Stimulated activated CD4-positive, alpha-beta T cell treated with anti-CD3 and anti-CD28 coated beads, Interleukin-15, amount 100 ng/mL, for 24 hours (primary cell): ENCODE measurements at places on chromosomes 12 and 14.

DNA sequence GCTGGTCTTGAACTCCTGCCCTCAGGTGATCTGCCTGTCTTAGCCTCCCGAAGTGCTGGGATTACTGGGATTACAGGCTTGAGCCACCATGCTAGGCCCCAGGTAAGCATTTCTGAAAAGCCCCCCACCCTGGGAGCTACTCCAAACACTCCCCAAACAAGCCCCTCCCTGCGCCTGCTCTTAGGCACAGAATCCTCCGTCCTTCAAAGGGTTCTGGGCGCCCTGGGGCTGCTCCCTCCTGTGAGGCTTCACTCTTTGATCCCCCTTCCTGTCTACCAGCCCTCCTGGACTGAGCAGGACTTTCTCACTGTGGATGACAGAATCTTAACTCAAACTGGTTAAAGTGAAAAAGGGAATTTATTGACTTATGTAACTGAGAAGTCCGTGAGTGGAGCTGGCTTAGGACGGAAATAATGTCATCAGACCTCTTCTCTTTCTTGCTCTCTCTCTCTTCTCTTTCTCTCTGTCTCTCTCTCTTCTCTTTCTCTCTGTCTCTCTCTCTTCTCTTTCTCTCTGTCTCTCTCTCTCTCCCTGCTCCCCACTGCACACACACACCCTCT, 66.9 kb upstream of the CLMN start:
- DNase-seq, result no peak

DNA sequence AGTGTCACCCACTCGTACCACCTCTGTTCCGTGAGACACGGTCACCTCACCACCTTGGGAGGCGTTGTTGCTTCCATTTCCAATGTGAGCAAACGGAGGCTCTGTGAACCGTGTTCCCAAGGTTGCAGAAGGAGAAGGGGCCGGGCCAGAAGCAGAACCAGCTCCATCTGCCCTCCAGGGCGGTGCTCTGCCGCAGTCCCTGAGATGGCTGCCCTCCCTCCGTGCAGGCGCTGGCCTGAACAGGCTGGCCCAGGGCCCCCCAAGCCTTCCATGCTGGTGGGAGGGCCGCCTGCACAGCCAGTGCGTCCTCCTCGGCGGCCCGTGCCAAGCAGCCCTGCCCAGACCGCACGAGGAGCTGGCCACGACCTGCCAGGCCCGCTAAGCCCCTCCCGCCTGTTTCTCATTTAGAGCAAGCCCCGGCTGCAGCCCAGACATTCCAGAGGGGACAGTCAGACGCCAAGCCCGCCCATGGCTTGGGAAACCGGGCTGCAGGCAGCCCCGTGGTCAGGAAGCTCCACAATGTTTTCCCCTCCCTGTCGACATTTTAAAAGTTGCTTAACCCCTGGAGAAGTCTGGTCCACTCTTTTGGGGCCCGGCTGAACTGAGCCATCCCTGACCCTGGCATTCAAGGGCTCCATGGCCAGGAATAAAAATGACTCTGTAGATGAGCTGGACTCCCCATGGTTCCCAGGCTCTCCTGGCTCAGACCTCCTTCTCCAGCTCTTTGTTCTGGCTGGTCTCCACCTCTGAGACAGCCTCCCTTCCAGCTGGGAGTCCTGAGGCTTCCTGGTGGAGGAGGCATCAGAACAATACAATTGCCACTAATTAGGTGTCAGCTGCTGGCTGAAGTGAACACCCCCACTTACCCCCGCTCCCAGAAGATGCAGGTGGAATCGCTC, 236.0 kb downstream of the BCL11B start:
- DNase-seq, result no peak

DNA sequence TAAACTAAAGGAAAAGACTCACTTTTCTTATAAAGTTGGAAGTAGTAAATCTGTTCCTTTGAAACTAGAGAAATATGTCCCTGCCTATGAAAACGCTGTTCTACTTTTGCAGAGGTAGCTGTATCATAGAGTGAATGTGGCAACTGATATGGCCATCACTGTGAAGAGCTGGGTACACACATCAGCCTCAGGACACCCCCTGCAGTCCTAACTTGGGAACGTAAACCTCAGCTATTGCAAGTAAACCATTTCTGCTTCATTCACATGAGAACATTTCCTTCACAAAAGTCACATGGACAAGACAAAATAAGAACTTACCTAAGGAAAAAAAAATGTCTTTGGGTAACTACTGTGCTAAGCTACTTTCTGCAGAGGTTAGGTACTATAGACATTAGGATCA, 233.3 kb upstream of the PPFIA2 start:
- peak; percentile 25 for DNase-seq

DNA sequence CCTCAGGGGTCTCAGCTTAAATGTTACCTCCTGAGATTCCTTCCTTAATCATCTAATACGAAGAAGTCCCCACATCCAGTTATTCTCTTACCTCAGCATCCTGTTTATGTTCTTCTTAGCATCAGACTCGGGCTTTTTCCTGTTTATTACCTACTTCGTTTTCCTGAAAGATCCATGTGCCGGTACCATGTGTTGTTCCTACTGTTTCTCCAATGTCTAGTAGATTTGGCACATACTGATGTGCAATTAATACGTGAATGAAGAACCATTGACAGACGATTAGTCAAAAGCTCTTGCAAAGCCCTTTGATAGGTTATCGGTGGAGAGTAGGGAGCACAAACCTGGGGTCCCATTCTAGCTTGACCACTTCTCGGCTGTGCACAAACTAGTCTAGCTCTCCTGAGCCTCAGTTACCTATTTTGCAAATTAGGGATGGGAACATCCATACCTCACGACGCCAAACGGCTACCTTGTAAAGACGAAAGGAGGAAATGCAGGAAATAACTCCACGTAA, 735 bp upstream of the MAPKAPK5 start:
- no peak for DNase-seq

GRCh38 chr14:69980457-69981425, 101.5 kb downstream of the SMOC1 start:
- DNase-seq, result no peak

GRCh38 chr14:35284506-35284905, 7.7 kb upstream of the PSMA6 start:
- no peak for DNase-seq

GRCh38 chr12:116325336-116325664, 47.8 kb upstream of the MED13L start:
- DNase-seq, result no peak

DNA sequence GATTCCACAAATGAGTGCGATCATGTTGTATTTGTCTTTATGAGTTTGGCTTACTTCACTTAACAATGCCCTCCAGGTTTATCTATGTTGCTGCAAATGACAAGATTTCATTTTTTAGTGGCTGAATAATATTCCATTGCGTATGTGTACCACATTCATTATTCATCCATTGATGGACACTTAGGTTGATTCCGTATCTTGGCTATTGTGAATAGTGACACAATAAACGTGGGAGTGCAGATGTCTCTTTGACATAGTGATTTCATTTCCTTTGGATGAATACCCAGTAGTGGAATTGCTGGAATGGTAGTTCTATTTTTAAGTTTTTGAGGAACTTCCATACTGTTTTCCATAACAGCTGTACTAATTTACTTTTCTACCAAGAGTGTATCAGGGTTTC, 23.5 kb downstream of the AKAP6 start:
- no peak for DNase-seq

- DNase-seq, result no peak
These were observed 82.7 kb downstream of the FUT8 start for GRCh38 chr14:65495196-65495595.

GRCh38 chr12:132538663-132538990, 48.7 kb downstream of the FBRSL1 start:
- DNase-seq, result no peak

DNA sequence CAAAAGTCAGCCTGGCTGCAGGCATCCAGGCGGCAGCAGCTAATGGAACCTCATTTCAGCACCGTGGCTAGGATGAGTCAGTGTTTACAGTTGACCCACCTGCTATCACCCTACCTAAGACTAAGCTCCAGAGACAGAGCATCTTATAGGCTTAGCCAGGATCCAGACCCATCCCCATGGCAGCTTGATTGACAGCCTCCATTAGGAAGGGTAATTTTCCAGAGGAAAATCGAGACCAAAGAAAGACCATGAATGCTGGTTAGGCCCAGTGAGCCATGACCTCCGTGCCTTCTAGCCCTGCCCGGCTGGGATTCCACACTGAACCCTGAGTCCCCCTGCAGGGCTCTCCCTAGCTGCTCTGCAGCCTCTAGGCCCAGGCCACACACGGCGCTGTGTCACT, 38.7 kb downstream of the TUNAR start:
- no peak for DNase-seq

GRCh38 chr14:105857220-105857825, 330.9 kb downstream of the TMEM121 start:
- DNase-seq, result no peak

DNA sequence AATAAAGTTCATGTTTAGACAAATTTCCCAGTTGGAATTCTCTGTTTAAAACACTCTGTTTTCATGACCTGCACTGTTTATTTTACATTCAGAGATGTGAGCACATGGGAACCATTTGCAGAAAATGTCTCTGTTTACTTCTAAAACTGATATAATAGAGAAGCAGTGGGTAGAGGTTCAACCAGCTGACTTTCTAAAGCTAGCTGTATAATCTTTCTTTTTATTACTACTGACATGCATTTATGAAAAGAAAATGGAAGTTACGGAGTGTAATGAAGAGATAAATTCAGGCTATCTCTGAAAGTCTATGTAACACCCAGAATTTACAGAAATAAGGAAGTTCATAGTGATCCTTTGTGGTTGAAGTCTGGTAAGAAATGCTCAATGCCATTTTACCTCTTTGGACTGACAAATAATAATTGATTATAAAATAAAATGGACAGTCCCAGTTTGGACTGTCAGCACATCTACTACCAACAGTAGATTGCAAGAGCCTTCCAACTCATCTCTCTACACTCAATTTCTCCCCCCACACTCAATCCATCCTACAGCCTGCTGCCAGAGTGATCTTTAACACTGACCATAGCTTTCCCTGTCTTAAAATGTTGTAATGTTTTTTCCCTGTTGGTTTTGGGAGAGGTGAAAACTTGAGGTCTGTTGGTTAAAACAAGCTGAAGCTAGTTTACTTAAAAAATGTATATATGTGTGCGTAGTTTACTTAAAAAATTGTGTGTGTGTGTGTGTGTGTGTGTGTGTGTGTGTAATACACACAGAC, 137.4 kb downstream of the AEBP2 start:
- DNase-seq, result no peak

DNA sequence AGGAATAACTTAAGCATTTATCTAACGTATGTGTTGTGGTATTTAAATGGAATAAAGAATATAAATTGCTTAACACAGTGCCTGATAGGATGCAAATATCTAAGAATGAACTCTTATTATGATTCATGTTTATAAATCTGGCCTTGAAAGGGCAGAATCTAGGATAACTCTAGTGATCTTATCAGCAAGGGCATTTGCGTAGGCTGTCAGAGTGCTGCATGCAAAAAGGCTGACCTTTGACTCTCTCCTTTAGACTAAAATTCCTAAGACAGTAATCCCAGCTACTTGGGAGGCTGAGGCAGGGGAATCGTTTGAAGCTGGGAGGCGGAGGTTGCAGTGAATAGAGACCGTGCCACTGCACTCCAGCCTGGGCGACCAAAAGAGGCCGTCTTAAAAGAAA, 31.3 kb upstream of the ANP32D start:
- DNase-seq, result no peak

- no peak for DNase-seq
These were observed 82.3 kb downstream of the DENND5B start for GRCh38 chr12:31508436-31509150.

- DNase-seq, result peak; percentile 56
These were observed at the start of gene PYGL for GRCh38 chr14:50943943-50944646. PYGL (minus strand) TSS chr14:50944483; CDS start chr14:50944403, 80 bp downstream.

GRCh38 chr14:76729953-76730505, 31.2 kb upstream of the VASH1 start:
- no peak for DNase-seq

GRCh38 chr14:21589317-21589716, 9.4 kb upstream of the OR10G3 start:
- no peak for DNase-seq

DNA sequence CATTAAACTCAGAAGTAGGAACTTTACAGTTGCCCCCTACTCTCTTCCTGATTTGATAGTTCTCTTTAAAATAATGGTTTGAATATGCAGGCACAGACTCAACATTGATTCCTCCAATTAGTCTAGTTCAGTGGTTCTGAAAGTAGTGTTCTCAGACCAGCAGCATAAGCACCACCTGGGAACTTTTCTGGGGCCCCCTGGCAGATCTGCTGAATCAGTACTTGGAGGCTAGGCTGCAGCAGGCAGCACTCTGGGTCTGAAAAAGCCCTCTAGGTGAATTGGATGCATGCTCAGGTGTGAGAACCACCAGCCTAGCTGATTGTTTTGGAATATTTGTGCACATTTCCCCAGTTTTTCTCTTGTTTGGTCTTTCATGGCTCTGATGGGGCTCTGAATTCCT, 198.6 kb upstream of the NOS1 start:
- no peak for DNase-seq

- DNase-seq, result no peak
These were observed 39.8 kb downstream of the ACTN1 start for GRCh38 chr14:68939181-68939892.

DNA sequence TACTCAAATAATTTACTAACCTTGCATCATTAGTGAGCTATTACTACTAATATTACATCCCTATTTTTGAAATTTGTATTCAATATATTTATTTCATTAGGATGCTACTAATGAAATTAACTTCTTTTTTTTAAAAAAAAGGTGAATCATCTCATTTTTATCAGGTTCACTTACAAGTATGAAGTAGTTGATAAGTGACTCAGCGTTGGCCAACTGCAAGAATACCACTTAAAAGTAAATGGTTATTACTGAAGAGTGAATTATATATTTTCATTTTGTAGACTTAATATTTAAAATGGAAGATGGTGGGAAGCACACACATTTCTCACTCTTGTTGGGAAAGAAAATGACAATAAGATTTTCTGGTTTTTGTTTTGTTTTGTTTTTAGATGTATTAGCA, 19.6 kb downstream of the OR4N2 start:
- DNase-seq, result no peak

DNA sequence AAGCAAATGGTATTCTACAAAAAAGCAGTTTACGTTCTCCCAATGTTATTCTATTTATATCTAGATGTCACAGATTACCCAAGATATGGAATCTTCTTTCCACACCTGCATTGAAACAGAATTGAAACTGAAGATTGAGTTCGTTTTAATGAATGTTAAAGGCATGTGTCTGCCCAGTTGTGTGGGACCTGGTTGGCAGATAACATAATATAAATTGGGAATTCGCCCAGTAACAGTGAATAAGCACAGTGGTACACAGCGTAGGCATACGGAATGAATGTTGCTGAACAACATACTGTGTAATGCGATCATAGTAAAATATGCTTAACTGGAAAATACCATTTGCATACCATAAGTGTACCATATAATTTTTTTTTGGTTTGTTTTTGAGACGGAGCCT, 4.3 kb downstream of the KHNYN start:
- DNase-seq, result no peak

DNA sequence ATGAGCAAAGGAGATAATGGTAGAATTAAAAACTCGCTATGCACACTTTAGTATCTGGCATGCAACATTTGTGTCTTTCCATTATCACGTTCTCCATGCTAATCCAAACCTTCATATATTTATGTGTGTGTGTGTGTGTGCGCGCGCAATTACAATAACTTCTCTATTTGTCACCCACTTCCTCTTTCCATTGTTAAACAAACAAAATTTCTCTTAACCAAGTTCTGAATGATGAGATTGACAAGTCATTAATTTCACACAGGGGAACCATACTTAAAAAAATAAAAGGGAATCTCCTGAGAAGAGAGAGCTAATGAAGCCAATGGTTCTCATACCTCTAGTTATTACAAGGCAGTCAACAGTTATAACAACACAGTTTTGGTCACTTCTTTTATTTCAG, 575.9 kb upstream of the MDGA2 start:
- no peak for DNase-seq

GRCh38 chr12:55681142-55682077, 26.3 kb downstream of the ITGA7 start:
- peak; percentile 10 for DNase-seq
